GDM1 (cell line): ENCODE measurements at places on chromosomes 6 and 20.

DNA sequence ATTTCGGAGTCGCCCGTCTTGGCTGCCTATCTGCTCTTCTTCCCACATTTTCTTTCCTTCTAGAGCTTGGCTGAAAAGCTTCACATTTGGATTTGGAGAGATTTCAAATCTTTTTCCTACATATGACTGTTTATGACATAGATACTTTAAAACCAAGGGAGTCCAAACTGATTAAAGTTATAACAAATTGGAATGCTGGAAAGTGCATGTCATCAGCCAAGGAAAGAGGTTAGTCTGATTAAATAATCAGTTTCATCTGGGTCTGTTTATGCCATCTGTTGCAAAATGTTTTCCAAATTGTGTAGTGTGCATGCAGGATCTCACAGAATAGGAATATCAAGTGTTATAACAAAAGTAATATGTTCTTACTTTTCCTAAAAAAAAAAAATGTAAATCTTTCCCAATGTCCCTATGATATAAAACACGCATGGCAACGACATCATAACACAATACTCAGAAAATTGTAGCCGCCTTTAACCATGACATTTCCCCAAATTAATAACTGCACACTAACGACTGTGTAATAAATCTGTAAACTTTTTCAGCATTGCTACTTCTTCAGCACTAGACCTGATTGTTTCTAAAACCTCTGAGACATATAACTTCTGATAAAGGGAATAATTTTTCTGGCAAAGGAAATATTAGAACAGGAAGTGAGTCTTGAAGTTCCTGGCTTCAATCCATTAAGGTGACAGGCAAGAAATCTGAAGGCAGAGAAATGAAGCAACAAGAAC, 230.2 kb upstream of the FOXQ1 start:
- DNase-seq = no peak

- DNase-seq = no peak
These were observed 3.6 kb downstream of the TBCC start for GRCh38 chr6:42742116-42742894.

DNA sequence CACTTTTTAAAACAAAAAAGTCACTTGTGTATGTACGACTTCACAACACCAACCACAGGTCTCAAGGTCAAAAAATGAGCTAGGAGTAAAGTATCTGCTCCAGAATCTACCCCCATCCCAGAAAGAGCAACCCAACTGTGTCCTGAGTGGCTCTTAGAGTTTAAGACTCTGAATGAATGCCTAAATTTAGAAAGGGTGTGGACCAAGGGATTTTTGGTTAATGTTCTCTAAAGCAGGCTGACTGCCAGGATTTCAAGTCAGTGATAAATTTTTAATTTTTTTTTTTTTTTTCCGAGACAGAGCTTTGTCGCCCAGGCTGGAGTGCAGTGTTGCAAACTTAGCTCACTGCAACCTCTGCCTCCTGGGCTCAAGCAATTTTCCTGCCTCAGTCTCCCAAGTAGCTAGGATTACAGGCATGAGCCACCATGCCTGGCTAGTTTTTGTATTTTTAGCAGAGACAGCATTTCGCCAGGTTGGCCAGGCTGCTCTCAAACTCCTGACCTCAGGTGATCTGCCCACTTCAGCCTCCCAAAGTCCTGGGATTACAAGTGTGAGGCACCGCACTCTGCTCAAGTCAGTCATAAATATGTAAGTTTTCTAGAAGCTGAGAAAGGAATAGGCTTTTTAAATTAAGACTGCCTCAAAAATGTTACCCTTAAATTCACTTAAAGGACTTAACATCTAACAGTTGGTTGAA, 20.2 kb downstream of the STAU1 start:
- no peak for DNase-seq

- peak; percentile 2 for DNase-seq
These were observed 22.3 kb upstream of the SAYSD1 start for GRCh38 chr6:39137245-39137644.

- no peak for DNase-seq
These were observed 485.4 kb downstream of the CDKAL1 start for GRCh38 chr6:21019614-21020013.

- DNase-seq = no peak
These were observed 185.1 kb downstream of the JARID2 start for GRCh38 chr6:15430931-15431405.

- DNase-seq = no peak
These were observed 7.3 kb upstream of the COL12A1 start for GRCh38 chr6:75213112-75213511.

DNA sequence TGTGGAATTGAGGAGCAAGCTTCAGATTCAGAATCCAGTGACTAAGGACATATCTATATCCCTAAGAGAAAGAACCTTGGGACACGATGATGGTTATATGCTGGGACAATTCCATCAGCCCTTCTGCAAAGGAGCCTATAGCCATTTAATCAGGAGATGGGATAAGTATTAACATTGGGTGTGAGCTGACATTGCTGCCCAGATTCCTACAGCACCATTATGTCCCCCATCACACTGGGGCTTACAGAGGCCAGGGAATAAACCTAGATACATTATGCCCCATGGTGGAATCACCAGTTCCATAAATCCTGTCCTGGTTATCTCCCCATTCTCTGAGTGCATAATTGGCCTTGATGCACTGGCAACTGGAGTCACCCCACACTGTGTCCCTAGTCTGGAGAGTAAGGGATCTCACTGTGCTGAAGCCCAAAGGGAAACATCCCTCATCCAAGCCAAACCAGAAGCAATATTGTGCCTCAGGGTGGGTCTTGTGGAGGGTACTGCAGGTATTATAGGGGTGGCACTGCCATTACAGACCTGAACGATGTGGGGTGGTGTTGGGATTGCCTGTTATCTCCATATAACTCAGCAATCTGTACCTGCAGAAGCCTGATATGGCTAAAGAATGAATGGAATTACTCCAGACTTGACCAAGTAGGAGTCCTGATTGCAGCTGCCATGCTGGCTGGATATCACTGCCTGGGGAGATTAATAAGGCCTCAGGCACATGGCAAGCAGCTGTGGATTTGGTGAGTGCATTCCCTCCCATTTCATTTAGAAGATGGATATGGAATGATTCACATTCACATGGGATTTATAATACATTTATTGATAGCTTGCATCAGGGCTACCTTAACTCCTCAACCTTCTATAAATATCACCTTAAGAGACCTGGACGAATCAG, 5.0 kb downstream of the HLA-A start:
- no peak for DNase-seq

GRCh38 chr20:51517839-51518238, 24.7 kb downstream of the NFATC2 start:
- DNase-seq = no peak

GRCh38 chr20:58046311-58046710, 182.1 kb downstream of the ANKRD60 start:
- no peak for DNase-seq

DNA sequence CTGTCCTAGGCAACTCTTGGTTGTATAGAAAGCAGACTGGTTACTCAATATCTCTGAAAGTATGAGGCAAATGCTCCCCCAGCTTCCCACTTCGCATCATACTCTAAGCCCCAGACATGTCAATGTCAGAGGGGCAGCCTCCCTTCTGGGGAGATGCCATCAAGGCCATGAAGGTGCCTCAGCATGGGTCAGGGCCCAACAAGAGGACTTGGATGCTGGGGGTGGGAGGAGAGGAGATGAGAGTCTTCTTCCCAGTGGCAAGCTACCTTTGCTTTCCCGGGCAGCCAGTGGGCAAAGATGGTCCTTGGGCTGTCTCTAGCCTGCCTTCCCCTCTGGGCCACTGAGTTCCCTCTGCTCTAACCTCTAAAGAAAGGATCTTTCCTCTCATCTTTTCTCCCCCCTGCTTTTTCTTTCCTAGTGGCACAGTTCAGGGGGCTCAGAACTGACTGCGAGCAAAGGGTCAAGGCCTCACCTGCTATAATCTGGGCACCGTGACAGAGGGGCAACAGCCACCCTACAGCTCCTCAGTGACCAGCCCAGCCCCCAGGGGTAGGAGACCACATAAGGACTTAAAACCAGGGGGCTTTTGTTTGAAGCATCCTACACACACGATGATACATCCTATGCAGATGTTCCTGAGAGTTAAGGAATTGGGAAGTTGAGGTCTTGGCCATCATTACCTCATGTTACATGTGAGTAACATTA, 26.2 kb downstream of the MOCS1 start:
- DNase-seq = no peak

- no peak for DNase-seq
These were observed 28.3 kb downstream of the MEP1A start for GRCh38 chr6:46821458-46821881.

GRCh38 chr20:14955399-14955798, 618.0 kb upstream of the FLRT3 start:
- DNase-seq = no peak

- DNase-seq = peak; percentile 3
These were observed 13.6 kb upstream of the WFDC8 start for GRCh38 chr20:45592574-45593189.

GRCh38 chr20:23186808-23187207, 100.7 kb upstream of the CD93 start:
- DNase-seq = no peak

DNA sequence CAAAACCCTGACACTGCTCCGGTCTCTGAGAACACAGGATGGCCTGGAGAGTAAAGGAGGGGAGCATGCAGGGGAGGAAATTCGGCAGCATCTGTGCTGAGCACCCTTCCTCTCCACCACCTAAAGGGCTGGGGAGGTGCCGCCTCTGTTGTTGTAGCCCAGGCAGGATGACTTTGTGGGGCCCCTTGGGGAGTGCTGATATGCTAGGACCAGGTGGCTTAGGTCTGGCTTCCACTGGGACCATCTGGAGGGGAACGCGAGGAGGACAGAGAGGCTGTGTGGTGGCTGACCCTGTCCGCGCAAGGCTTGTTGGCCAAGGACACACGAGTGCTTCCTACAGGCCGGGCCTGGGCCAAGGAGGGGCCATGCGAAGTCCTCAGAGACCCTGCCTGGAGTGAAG, 9.9 kb upstream of the RPS6KA2 start:
- no peak for DNase-seq

GRCh38 chr6:164523087-164523654, 786.2 kb downstream of the C6orf118 start:
- DNase-seq = no peak

DNA sequence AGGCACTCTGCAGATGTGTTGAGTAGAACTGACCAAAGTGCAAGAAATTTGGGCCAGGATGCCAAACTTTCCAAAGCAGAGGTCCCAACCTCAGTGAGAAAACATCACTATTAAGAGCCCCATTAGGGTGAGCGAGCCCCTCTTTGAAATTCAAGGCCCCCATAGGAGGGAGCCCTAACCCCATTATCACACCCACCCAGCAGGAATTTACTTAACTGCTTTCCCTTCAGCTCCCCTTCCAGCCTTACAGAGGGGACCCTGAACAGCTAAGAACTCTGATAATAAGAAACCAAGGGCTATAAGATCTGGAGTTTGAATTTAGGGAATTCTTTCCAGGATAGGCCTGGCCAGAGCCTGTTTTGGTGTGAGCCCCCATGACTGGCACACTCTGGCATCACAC, 130.6 kb downstream of the NFATC2 start:
- no peak for DNase-seq

GRCh38 chr6:156423829-156424228, 353.3 kb upstream of the ARID1B start:
- no peak for DNase-seq

DNA sequence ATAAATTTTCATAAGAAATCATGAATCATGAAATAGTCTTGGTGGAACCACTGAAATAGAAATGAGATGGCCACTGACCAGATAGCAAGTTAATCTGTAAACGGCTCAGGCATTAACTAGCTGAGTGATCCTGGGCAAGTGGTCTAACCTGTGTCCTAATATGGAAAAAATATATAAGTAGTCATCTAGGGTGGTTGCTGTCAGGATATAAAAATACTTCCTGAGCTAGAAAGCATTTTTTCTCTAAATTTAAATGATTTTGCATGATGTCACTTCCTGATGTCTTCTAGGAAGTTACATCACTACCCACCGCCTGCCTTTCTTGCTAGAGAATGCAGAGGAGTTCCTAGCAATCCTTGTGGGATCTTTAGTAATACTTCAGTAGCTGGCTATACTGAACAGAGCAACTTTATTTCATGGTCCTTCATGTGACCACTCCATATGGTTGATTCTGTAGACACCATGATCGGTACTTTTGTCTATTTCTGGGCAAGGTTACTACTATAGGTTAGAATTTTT, 228.1 kb upstream of the CEP162 start:
- DNase-seq = no peak

- DNase-seq = no peak
These were observed 257.7 kb upstream of the MARCKS start for GRCh38 chr6:113599444-113599843.

DNA sequence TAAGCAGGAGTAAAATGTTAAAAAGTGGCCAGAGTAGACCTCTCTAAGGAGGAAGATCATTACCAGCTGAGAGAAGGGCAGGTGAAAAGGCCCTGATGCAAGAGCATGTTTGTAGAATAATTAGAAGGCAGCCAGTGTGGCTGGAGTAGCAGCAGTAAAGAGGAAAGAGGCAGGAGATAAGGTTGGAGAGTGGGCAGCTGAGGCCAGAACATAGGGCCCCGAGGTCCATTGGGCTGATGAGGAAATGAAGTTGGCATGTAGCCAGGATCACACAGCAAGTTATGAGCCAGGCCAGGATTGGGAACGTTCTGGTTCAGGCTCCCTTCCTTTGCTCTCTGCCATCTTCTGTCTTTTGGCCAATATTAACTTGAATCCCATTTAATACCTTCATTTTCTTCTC, 51.6 kb downstream of the RALY start:
- no peak for DNase-seq

- no peak for DNase-seq
These were observed 4.1 kb downstream of the FAM210B start for GRCh38 chr20:56362833-56363413.

DNA sequence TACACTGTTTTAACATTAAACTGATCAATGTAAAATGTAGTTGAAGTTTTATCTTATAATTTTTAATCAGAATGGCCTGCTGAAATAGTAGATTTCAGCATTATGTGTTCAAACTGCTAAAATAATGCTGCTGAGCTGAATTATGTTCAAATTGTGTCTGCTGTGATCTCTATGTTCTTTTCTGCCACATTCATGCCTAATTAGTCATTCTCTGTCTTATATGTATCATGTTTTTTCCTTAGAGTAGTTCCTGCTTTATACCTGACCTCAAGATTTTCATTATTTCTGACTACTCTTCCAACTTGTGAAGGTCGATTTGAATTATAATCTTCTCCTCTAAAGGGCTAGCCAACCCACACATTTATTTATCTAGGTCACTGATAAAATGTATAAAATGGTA, 476.7 kb upstream of the EPHA7 start:
- DNase-seq = no peak

GRCh38 chr20:13852306-13852705, 67.5 kb downstream of the NDUFAF5 start:
- DNase-seq = no peak

DNA sequence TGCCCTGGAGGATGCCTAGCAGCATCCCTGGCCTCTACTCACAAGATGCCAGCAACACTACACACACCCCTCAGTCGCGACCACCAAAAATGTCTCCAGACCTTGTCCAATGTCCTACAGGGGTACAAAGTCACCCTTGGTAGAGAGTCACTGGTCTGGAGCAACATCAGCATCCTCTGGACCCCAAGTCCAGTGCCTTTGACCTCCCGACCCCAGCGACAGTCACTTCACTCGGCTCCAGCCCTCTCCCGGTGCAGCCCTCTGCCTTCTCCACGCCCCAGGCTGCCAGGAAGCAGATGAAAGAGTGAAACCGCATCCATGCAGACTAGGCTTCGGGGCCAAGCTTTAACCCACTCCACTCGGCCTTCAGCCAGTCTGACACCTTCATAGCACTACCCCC, 92.0 kb upstream of the SRSF6 start:
- DNase-seq = no peak
